Forelimb muscle (tissue), 1 donor: ENCODE measurements at places on chromosomes 7 and 10. TPM values are rescaled to one million over a fixed set of nuclear protein-coding genes. Genes with fewer than 3 reads are reported as not detected.

TUBAL3 gene
- 0.20 TPM for polyA plus RNA-seq

LRIT1 gene
- not detected for polyA plus RNA-seq

- no peak for DNase-seq
Measured at GRCh38 chr10:88913127-88913526, 33.1 kb downstream of the STAMBPL1 start.

DNA sequence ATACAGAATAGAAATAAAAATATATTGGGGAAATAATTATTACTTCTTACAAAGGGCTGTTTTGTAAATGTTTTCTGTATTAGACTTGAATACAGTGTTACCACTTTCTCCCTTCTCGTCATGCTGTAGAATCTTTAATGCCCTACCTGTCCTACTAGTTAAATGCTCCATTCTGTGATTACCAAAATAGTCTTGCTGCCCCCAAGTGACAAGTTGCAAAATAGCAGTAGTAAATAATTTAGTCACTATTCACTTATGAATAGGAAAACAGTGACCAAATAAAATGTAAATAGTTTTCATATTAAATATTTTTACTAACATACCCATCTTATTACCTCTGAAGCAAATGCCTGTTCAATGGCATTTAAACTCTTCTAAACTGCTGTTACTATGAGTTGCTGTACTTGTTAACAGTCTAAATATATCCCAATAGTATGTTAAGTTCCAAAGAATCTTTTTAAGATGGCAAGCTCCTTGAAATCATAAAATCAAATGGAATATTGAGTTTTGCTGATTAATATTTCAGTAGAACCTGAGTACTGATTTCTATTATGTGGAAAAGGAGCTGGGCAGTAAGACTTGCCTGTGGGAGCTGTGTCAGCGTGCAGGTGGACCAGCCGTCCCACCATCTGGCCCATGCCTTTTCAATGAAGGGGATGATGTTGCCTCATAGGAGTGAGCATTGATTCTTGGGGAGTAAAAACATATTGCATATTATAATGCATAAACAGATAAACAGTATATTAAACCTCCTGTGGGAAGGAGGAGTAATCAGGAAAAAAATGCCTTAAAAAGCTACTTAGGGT is 18.1 kb upstream of the OIT3 start:
- DNase-seq: no peak

DNA sequence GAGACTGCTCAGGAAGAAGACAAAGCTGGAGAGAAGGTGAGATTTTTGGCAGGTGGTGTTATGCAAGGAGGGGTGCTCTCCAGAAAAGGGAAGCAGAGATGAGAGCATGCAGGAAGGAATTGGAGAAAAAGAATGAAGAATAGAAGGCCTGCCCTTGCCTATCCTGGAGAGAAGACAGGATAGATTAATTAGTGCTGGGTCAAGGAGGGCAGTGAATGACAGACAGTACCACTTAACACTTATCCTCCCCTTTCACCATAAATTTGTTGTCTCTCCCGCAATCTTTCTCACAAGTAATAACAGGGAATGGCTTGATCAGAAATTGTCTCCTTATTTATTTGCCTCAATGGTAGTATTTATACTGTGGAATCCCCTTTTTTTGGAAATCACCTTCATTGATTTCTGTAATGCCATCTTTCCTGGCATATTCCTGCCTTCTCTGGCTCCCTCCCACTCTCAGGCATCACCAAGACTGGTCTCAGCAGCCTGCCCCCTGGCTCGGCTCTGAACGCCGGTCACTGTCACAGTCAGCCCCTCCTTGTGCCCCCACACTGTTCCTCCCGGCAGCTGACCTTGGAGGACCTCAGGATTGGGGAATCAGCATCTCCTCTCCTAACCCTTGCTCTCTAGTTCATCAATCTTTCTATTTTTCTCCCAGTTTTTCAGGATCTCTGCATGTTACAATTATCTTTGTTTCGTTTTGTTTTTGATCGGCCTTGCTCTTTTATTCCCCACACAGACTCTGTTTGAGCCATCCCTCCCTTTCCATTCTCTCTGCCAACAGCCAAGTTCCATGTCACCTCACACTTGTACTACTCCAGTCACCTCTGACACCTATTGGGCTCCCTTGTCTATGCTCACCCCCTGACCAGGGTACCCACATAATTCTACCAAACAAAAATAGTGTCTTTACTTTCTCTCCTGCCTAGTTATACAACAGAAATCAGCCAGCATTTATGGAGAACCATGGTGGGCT is 294.2 kb downstream of the PLXDC2 start:
- DNase-seq: no peak
